Hematopoietic multipotent progenitor cell treated with erythropoietin and hydrocortisone succinate and interleukin-3 and kit ligand, for 17 days (in vitro differentiated cells): ENCODE measurements at places on chromosomes 13 and 19.

- DNase-seq: no peak
These were observed 1.1 kb downstream of the CNN1 start for GRCh38 chr19:11539495-11540365.

GRCh38 chr13:43363156-43363953 lies 340.0 kb downstream of the DNAJC15 start:
- DNase-seq: no peak

DNA sequence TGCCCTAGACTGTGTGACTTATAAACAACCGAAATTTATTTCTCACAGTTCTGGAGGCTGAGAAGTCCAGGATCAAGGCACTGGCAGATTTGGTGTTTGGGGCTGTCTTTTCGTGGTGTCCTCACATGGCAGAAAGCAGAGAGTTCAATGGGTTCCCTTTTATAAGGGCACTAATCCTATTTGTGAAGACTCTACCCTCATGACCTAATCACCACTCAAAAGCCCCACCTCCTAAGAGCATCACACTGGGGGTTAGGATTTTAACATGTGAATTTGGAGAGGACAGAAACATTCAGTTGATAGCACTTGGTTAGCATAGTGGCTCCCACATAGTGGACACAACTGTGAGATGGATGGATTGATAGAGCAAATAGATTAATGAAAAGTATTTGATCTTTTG lies 21.5 kb upstream of the GPR18 start:
- DNase-seq: no peak

GRCh38 chr13:90233933-90234672 lies 1113.4 kb upstream of the MIR17HG start:
- DNase-seq: no peak

DNA sequence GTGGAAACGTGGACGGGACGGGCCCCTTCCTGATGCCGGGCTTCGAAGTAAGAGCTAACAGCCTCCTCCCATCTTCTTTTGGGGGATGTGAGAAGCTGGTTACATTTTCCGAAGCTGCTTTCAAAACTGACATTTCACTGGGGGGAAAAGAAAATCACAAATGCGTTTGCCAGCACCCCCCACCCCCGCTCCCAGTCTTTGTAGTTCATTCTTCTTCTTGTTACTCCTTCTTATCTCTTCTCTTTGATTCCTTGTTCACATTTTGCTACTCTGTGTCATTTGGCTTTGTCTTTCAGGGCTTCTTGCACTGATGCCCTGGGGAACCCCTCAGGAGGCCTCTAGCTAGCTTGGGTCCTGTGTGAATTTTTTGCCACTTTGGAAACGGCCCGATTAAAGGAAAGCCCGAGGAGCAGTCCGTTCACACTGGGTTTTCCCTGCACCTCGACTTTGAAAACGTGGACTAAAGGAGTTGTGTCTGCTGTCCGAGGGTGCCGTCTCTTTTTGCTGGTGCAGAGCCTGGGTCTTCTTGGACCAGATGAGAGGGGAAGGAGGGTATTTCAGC lies 1.3 kb downstream of the CARM1 start:
- DNase-seq: peak; percentile 50

DNA sequence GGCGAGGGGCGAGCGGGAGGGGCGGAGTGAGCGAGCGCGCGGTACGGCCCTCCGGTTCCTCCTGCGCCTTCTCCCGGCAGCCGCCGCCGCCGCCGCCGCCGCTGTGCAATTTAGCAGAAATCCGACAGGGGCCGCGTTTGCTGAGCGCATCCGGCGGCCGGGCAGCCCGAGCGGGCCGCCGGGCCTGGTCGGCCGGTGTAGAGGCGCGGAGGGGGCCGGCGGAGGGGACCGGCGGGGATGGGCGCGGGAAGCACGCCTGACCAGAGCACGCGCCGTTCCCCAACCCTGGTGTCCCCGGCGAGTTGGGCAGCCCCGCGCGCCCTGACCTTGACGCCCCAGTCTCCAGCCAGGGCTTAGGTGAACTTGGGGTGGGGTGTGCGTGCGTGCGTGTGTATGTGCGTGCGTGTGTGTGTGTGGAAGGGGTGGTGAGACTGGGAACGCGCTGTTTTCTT lies 144.5 kb upstream of the ZNF536 start:
- DNase-seq: no peak

DNA sequence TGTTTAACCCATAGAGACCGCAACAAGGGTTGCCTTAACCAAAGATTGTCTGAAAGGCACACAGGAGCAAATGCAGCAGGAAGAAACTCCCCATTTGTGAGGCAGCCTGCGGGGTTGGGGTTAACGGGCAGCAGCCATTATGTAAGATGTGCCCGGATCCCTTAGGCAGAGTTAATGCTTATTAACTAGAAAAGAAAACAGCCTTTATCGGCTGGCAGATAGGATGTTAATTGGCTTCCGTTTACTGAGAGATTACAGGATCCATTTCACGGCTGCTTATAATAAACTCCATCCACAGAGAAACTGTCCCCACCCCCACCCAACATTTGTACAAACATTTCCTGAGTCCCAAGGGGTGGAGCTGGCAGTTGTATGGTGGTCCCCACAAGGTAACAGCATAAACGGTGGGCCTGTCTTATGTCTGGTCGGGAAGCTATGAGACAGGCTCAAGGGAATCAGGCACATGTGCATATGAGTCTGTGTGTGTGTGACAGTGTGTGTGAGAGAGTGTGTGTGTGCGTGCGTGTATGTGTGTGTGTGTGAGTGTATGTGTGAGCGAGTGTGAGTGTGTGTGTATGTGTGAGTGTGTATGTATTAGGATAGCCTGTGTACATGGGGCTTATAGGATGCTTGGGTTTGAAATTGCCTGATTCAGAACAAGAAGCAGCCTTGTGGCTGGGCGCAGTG lies 10.5 kb downstream of the SLC25A42 start:
- DNase-seq: no peak

GRCh38 chr13:26619358-26619757 lies 61.9 kb downstream of the WASF3 start:
- no peak for DNase-seq

- DNase-seq: no peak
These were observed 524.5 kb downstream of the KLF5 start for GRCh38 chr13:73583331-73583730.

- no peak for DNase-seq
These were observed 149.0 kb upstream of the SOX1 start for GRCh38 chr13:111917901-111918300.

- no peak for DNase-seq
These were observed 26.4 kb upstream of the FAM216B start for GRCh38 chr13:42754801-42755510.

DNA sequence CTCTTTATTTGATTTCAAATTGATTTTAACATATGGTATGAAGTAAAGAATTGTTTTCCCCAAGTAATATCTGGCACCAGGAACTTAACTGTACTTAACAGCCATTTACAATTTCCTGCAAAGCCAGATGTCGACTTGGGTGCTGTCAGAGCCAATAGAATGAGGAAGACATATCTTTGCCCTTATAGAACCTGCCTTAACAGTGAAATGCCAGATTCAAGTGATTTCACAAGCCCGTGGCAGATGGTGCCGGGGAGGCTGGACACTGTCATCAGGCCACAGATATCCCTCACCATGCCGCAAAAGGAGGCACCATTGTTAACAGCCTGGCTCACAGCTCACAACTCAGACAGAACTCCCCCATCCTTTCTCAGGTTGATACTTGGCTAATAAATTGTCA lies 48.7 kb downstream of the ESD start:
- DNase-seq: no peak

- DNase-seq: no peak
These were observed 8.2 kb upstream of the ZNF792 start for GRCh38 chr19:34972163-34972705.

DNA sequence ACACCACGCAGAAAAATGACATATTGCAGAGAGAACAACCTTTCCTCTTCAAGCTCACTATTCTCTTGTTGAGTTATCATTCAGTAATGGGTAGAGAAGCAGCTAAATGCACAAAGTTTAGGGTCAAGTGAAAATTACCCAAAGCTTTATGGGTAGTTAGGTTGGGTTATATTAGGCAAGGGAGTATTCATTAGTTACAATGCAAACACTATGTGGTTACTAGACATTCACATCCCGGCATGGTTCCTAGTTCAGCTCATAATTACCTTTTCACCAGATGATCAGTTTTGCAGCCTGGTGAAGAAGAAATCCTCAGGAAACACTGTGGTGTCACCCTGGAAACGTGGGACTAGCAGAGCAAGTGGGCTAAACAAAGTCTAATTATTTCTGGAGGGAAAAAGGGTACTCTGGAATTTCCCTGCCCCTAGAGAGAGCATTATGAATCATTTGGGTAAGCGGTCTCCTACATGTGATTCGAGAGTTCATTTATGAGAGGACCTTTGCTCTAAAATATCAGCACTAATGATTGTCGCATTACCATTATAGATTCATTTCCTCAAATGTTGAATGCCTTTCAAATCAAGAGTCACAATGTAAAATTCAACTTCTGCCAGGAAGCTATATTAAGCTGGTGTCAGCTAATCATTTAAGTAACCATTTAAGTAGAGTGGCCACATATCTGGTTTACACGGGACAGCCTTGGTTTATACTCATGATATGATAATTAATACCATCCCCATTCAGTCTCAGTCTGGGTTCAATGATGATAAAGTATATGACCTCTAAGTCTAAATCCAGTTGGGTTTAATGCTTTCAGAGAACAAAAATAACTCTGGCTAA lies 1208.0 kb downstream of the DIAPH3 start:
- DNase-seq: no peak

DNA sequence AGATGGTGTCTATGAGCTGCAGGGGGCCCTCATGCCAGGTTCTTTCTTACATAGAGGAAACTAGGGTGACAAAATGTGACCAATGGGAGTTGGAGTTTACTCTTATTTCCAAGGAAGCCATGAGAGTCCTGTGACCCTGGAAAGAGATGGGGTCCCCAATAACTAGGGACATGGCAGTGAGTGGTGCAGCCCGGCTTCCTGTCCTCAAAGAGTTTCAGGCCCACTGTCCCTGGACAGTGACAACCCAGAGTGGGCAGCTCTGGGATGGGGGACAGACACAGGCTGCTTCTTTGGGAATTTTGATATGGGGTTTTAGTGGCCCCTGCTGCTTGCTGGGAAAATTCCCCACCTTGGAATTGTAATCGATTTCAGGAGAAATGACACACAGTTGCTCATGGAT lies 8.4 kb upstream of the IGFL1 start:
- no peak for DNase-seq

DNA sequence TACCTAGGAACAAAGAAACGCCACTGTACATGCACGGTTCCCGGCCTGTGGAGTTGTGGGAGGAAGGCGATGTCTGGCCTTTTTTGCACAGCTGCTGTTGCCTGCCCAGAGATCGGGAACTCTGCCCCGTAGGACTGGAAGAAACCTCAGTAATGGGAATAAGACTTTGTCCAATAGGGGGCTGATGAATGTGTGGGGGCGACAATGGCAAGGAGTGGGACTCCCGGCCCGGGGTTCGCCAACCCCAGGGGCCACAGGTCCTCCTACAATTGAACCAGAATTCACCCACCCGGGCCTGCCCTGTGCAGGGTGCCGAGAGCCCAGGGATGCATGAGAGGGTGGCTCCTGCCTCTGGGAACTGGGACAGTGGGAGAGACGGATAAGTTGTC lies 2.0 kb upstream of the CEBPA start:
- no peak for DNase-seq

- DNase-seq: no peak
These were observed 122.4 kb downstream of the AKAP11 start for GRCh38 chr13:42394361-42394708.

- no peak for DNase-seq
These were observed 83.3 kb downstream of the CRYL1 start for GRCh38 chr13:20442375-20442774.

GRCh38 chr13:107681600-107681999 lies 533.7 kb downstream of the LIG4 start:
- DNase-seq: no peak

DNA sequence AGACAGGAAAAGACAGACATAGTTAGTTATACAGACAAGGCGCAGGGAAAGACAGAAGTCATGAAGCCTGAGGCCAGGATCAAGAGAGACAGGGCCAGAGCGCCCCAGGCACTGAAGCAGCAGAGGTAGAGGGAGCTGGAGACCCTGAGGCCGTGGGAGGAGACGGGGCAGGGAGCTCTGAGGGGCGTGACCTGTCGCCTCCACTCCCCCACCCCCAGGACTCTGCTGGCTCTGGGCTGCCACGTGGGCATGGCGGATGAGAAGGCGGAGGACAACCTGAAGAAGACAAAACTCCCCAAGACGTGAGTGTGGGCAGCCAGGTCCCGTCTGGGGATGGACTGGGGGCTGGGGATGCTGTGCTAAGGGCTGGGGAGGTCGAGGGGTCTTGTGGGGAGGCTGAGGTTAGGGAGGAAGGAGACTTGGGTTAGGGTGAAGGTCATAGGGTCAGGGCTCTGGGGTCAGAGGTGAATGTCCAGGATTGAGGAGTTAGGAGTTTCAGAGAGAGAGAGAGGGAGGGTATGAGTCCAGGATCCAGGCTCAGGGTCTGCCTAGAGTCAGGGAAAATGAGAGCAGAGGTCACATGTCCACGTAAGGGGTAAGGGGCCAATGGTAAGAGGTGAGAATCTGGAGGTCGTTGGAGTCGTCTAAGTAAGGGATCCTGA lies 31.1 kb downstream of the RYR1 start:
- DNase-seq: no peak

DNA sequence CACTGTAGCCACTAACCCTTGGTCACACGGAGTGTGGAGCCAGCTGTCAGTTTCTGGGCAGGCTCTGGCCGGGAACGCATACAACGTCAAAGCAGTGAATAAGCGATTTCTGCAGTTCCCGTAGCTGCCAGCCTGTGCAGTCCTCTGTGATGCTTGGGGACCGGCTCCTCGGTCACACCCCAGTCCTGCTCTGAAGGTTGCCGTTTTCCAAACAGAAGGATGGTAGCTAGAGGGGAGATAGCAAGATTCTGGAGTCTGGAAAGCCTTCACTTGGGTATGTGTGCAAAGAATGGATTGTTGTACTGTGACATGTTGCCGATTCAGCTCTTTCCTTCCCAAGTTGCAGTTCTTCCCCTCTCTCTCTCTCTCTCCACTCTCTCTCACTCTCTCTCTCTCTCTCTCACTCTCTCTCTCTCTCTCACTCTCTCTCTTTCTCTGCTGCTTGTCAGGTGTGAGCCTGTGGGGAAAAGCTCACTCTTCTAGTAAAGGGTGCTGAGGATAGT lies 38.7 kb upstream of the C1QTNF9 start:
- DNase-seq: peak; percentile 75

DNA sequence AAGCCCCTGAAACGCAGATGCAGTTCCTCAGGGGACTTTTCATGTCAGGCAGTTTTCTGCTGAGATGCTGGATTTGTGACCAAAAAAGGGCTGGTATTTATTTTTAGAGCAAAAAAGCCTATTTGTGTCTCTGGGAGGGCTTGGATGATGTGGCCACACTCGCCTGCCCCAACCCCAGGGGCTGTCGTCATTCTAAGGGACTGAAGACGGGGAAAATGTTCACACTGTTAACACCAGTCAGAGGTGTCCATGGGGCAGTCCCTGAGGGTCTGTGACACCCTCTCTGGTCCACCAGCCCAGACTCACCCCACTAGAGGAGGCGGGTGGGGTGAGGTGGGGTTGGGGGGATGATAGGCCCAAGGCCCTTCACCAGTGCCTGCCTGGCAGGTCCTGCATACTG lies 15.9 kb upstream of the EPHX3 start:
- DNase-seq: no peak
